ENCODE measurements at places on chromosomes 6 and 20.

- DNase-seq: no peak
These were observed 21.4 kb downstream of the C6orf15 start for GRCh38 chr6:31090973-31091364.

DNA sequence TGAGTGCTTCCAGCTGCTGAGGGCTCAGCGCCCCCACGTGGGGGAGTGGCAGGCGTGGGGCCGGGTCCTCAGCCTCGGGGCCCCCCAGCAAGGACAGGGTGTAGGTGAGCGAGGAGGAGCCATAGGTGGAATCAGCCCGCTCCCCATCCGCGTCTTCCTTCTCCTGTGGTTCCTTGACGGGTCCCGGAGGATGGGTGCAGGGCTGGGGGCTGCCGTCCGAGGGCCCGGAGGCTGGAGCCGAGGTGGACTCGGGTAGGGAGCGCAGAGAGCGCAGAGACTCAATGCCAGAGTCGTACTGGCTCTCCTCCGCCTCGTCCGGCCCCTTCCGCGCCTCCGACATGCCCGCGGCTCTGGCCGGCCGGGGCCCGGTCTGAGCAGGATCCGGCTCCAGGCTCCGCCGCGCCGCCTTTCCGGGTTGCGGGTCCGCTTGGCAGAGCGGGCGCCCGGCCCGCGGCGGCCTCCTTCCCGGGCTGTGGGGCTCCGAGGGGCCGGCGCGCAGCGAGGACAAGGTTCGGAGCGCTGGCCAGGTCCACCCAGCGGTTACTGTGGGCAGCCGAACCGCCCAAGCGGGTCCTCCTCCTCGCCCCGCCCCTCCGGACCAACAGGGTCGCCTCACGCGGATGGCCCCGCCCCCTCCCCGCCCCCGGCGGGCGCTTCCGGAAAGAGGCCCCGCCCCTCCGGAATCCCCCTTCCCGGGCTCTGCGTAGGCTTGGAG is at the start of gene NFKBIE:
TSS of gene NFKBIE (minus strand) at position 545 of the 715 bp plus-strand sequence. CDS start at position 340, 205 bp downstream.
- peak; percentile 82 for DNase-seq

- no peak for DNase-seq
These were observed 2.4 kb upstream of the KCNK5 start for GRCh38 chr6:39231521-39232243.

DNA sequence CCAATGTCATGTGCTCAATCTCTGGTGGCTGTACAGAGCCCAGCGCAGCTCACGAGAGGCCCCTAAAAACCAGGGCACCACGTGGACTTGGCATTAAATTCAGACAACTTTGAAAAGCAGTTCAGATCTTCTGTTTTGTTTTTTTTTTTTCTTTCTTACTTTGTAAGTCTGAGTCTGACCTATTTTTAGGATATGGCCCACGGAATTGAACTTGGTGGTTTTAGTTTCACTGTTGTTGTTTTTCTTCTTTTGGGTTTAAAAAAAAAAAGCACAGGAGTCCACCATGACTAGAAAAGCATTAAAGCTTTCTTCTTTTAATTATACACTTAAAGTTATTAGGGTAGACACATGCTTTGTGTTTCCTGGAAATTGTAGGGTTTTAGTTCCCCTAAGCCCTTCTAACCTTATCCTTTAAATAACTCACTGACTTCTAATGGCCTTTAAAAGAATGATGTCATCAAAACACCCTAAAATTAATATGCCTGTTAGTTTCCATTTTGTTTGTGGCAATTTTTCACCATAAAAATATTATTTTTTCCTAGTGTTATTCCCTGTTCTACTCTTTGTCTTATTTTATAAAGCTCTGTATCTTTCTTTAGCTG is 48.5 kb upstream of the CCN2 start:
- no peak for DNase-seq

- peak; percentile 23 for DNase-seq
These were observed 107.9 kb upstream of the FLRT3 start for GRCh38 chr20:14445310-14445709.

GRCh38 chr6:15672291-15672690 is 9.5 kb upstream of the DTNBP1 start:
- DNase-seq: no peak

DNA sequence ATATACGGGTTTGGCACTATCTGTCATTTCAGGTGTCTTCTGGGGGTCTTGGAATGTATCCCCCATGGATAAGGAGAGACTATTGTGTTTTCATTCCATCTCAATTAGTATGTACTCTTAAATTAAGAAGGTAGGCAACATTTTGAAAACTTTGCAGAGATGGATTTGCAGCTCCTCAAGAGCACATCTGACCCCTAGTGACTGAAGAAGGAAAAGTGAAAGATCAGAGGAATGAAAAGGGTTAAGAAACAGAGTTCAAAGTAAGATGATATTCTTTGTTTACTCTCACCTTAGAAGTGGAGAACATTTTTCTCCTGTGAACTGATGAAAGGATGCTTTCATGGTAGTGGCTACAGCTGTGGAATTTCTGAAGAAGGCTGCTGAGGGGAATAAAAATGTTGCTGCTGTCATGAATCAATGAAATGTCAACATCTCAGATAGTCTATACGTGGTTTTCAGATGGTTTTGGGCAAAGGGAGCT is 41.5 kb downstream of the SH3BGRL2 start:
- peak; percentile 16 for DNase-seq

- DNase-seq: no peak
These were observed 8.0 kb downstream of the PNISR start for GRCh38 chr6:99416892-99417767.

DNA sequence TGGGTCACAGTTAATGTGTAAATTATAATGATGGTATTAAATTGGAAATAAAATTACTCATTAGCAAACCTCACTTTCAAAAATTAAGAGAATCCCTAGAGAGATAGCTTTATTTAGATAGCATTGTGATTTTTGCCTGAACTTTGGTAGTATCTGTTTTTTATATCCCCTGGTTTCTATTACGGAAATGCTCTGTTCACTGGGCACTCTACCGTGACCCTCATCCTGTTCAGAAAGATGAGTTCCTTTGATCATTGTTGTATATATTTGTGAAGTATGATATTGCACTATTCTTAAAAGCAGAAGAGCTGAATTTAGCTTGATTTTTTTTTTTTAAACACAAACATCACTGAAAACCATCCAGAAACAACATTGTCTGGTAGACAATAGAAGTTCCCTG is 1143.8 kb upstream of the MAP3K7 start:
- DNase-seq: no peak

DNA sequence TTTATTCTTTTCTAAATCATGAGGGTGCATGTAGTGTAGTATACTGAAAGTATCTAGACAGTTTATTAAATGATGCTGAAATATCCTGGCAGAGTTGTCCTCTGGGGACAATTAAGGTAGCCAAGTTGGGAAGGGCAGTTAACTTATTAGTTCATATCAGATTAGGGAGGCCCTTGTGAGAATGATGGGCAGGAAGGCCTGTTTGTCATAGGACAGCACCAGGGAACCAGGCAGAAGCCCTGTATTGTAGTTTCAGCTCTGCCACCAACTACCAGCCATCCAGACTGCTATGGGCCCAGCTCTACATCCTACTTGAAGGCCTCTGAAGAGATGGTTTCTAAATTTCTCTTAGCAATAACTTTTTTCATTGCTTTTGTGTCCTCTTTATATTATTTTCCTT is 4.0 kb downstream of the MYLIP start:
- no peak for DNase-seq

- DNase-seq: no peak
These were observed 17.3 kb upstream of the CD93 start for GRCh38 chr20:23103284-23104018.

- DNase-seq: no peak
These were observed 711.8 kb upstream of the MAP3K7 start for GRCh38 chr6:91298543-91299145.

GRCh38 chr6:36666826-36667591 is 11.5 kb upstream of the CDKN1A start:
- DNase-seq: peak; percentile 98

DNA sequence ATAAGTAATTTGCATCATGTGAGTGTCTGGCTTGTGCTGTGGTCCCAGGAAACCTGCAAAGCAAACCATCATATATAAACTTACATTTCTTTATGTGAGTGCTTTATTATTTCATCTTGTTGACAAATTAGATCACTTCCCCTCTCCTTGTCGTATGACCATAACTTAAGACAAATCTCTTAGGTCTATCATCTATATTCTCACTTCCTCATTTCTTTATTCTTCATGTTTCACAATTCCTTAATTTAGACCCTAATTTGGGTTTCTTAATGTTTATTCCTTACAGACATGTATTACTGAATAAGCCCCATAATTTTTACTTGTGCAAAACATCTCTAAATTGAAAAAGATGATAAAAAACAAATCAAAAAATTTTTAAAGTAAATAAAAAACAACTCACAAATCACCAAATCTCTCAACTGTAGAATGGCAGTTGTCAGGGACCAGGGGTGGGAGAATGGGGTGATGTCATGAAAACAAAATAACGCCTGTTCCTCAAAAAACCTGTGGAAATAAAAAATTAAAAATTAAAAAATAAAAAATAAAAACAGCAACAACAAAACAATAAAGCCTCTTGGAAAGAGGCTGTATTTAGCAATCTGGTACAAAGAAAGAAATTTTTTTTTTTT is 49.5 kb upstream of the FBXO30 start:
- no peak for DNase-seq

DNA sequence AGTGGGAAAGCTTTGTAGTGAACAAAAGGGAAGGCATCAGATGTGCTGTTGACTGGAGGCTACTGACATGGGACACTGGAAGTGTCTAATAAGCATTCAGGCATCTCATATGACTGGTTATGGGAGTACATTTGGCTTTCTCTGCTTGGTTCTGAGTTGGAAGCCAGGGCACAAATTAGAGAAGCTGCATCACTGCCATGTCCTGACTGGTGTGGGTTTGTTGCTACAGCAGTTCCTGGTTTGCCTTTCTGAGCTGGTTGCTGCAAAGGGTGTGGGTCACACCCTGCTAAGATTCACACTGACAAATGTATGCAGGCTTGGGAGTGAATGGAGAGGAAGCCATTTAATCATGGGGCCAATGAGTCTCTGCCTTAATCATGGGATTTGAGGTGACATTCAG is 36.2 kb upstream of the NANP start:
- DNase-seq: no peak

DNA sequence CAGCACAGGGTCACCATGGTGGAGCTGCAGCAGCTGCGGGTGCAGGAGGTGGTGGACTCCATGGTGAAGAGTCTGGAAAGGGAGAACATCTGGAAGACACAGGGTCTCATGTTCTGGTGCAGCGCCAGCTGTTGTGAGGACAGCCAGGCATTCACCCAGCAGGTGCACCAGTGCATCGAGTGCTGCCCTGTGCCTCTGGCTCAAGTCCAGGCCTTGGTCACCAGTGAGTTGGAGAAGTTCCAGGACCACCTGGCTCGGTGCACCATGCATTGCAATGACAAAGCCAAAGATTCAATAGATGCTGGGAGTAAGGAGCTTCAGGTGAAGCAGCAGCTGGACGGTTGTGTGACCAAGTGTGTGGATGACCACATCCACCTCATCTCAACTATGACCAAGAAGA is 22.9 kb upstream of the RIPK1 start:
- DNase-seq: no peak

- DNase-seq: no peak
These were observed 35.7 kb upstream of the SLC22A1 start for GRCh38 chr6:160085713-160086505.

DNA sequence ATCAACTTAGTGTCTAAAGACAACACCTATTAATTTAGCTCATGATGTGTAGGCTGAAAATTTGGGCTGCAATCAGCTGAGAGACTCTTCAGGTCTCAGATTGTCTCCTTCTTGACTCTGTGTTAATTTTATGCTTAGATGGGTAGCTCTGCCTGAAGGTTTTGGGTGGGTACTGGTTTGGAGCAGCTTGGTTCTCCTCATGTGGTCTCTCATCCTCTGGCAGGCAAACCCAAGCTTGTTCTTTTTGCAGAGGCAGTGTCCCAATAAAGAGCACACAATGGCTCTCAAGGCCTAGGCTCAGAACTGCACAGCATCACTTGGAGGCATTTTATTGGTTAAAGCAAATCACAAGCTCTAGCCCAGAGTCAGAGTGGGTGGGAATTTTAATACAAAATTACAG is 280.6 kb downstream of the BTBD3 start:
- DNase-seq: no peak

DNA sequence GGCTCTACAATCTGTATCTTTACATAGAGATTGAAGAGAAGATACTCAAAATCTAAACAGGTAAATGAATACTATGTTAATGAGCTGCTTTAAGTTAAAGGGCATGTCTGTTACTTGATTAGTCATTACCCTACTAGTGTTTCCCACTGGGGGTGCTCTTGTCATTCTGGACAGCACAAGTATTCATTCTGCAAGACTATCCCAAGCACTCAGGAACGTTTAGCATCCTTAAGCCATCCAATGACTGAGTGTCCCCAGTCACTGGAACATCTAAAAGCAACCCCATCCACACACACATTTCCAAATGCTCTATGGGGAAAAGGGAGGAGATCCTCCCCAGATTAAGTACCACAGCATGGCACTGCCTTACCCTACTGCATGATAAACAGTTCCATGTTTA is 25.7 kb downstream of the EZR start:
- peak; percentile 65 for DNase-seq

All from AG10803 (cell line).